ENCODE measurements at places on chromosomes 3 and 15.

DNA sequence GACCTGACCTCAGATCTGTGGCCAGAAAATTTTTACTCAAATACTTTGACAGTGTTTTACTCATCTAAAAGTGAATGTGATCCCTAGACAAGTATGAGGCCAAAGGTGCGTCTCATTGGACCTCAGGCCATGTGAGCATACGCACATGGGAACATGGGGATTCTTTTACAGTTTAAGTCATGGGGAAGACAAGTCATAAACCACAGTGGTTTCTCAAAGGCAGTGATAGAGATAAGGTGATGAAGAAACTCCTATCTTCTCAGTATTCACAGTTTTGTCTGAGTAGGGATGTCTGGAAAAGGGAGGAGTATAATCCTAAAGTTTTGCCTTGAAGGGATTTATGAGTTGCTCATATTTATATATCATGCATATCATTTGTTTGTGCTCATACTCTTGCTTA lies 173.8 kb downstream of the FNDC3B start:
- no peak for DNase-seq

DNA sequence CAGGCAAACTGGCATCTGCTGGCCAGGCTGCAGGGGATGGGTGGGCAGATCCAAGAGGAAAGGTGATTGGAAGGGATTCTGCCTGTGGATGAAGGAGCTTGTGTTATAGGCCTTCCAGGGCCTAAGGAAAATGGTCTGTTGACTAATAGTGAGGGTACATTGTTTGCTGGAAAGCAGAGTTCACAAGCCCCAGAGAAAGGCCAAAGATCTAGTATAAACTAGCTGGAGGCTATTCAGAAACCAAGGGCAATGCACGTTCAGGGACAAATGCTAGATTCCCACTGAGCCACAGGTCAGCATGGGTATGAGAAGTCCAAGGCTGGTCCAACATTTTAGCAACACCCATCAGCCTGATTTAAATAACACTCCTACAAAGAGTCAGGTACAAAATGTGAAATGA lies 74.7 kb downstream of the FBN1 start:
- no peak for DNase-seq

GRCh38 chr15:29970402-29970695 lies 112.4 kb upstream of the GOLGA8J start:
- peak; percentile 29 for DNase-seq

DNA sequence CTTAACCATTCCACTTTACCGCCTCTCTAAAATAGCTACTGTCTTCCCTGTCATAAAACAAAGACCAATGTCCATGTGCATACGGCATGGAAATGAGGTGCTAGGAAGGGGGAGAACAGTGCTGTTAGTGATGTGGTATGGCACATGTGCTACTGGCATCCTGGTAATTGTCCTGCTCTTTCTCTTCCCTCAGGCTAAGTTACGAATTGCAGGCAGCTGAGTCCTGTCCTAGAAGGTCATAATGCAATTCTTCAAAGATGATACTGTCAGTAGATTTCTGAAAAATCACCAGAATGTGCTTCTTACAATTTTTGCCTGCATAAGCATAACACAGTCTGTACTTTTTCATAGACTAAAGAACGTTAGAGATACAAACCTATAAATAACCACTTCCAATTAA lies 216.8 kb downstream of the RSL24D1 start:
- DNase-seq: no peak

DNA sequence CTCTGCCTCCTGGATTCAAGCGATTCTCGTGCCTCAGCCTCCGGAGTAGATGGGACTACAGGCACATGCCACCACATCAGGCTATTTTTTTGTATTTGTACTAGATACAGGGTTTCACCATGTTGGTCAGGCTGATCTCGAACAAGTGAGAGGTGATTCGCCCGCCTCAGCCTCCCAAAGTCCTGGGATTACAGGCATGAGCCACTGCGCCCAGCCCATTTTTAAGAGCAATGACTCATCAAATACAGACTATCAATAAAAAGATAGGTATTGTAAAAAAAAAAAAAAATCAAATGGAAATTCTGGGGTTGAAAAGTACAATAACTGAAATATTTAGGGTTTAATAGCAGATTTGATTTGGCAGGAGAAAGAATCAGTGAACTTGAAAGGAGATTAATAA lies 129.0 kb downstream of the TJP1 start:
- no peak for DNase-seq

DNA sequence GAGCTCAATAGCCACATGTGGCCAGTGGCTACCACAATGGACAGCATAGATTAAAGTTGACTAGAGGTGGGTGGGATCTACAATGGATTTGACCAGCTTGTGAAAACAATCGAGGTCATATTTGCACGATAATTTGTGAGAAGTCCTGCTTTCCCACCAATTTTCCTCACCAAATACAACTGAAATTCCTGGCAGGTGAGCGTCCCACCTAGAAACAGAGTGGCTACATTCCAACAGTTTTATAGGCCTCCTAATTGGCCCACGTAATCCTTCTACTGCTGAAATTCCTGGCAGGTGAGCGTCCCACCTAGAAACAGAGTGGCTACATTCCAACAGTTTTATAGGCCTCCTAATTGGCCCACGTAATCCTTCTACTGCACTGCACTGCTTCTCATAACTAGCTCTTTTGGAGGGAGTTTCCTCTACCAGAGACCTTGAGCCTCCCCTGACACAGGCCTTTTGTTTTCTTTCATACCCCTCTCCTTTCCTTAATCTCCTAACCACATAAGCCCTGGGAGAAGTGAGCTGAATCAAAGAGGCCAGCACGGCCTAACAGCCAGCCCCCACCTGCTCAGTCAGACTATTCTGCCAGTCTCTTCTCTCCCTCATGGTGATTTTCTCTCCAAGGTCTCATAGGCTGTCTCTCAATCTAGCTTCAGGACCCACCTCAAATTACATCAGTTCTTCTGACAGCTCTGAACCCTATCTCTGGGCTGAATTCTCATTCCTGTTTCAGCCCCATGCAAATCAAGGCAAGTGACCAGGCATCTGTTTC lies 80.2 kb downstream of the BFSP2 start:
- no peak for DNase-seq

GRCh38 chr3:194249323-194250097 lies 101.6 kb downstream of the CPN2 start:
- DNase-seq: peak; percentile 89

DNA sequence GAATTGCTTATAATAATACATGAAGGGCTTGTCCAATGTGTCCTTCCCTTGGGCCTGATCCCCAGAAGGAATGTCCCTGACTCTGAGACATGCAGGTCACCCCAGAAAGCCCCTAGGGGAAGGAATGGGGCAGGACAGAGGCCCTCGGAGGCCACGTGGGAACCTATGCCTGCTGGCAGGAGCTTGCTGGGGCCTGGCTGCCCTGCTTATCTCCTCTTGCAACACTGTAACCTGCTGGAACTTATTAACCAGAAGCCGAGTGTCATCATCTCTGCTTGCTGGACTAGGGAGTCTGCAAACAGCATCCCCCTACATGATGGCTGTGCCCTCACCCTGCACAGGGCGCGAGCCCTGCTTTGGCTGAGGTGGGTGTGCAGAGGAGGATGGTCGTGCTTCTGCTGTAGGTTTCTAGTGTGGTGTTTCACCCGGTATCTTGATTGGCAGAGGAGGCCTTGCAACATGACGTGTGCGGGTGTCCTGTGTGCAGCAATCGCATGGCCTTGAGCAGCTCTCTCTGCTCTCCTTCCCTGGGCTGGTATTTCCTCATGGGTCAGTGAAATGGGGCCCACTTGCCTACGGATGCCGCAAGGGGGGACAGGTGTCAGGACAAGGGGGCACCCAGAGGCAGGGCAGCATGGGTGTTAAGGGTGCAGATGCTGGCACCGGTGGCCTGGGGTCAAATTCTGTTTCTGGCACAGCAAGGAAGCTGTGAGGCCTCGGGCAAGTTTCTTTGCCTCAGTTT lies 5.0 kb downstream of the CHST13 start:
- DNase-seq: no peak

GRCh38 chr3:29226706-29227105 lies 54.2 kb upstream of the RBMS3 start:
- DNase-seq: no peak

DNA sequence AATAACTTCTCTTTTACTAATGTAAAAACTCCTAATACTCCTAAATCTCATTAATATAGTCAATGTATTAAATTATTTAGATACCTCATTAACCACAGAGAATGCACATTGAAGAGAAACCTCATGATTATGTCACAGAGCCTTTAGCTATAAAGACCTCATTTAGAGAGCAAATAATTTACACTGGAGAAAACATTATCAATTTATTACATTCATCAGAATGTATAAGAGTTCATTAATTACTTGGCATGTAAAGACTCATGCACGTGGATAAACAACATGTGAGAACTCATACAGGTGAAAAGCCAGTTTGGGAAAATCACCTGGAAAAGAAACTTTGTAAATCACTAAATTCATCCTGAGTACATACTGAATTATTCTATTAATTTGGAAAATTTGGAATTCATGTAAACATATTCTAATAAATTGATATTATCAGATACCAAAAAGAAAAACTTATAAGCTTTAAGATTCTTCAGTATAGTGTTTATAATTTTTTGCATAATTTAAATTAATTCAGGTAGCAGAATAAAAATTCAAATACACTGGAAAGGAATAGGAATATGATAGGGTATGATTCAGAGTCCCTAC lies 22.9 kb upstream of the WNT7A start:
- no peak for DNase-seq
